Hematopoietic multipotent progenitor cell treated with erythropoietin and hydrocortisone succinate and interleukin-3 and kit ligand, for 8 days (in vitro differentiated cells): ENCODE measurements at places on chromosomes 2 and 18.

- no peak for DNase-seq
Measured at GRCh38 chr2:239274391-239275043, 126.3 kb downstream of the HDAC4 start.

DNA sequence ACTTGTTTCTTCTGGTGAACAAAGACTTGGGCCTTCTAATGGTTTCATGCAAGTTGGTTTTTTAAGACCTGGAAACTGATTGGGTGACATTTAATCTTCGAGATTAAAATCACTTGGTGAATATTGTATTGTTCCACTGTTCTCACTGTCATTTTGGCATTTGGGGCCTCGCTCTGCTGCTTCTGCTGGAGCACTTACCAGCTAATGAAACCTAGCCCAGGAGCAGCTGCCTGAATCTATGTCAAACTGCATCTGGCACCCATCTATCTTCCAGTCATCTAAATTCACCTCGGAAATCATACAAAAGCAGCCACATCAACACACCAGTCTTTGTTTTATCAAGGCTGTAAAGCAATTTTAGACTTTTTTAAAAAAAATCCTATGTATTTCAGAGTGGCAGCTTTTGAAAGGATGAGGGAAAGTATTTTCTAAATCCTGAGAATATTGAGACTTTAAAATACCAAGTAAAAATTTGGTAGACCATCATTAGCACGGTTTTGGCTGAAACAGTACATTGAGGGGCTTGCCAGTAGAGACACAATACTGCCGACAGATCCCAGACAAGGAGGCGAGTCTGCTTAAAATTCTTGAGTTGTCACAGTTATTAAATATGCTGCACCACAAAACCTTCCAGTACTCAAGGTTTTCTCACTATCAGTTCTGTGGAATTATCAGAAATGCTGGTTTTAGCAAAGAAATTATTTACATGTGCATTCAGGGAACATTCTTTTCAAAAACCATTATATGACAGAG is 26.1 kb upstream of the SERTAD2 start:
- DNase-seq = no peak

- DNase-seq = no peak
Measured at GRCh38 chr2:209600341-209601171, 171.1 kb upstream of the UNC80 start.

DNA sequence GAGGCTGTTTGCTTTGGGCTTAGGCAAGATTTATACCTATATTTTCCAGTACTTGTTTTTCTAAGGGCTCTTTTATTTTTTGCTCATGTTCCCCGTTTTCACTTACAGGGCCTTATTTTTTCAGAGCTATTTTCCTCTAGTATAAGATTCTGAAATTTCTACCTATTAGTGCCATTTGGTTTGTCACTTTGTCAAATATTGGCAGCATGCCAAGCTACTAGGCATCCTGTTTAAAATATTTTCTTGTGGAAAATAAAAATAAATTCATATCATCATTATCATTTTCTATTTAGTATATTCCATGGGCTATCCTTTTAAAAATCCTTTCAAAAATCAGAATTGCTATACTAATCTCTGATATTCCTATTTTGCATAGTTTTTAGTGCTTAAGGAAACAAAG is 64.8 kb upstream of the CHST9 start:
- DNase-seq = no peak

- DNase-seq = no peak
Measured at GRCh38 chr2:182069908-182070307, 84.3 kb downstream of the PPP1R1C start.

DNA sequence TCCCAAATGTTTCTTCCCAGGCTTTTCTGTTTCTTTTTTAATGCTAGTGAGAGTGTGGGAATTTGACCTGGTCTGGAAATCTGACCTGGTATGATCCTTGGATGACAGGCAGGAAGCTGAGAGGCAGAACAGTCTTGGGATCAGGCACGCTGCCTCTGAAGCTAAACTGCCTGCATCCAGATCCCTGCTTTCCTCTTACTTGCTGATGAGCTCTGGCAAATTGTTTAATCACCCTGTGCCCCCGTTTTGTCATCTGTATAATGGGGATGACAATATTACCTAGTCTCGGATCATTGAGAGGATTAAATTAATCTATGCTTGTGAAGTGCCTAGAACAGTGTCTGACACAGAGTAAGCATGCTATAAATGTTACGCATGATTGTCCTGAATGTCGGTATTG is 3.3 kb downstream of the KLHL23 start:
- no peak for DNase-seq

GRCh38 chr18:22783662-22784076 is 149.5 kb upstream of the RBBP8 start:
- no peak for DNase-seq

- no peak for DNase-seq
Measured at GRCh38 chr2:83191316-83191715, 1267.8 kb downstream of the SUCLG1 start.

DNA sequence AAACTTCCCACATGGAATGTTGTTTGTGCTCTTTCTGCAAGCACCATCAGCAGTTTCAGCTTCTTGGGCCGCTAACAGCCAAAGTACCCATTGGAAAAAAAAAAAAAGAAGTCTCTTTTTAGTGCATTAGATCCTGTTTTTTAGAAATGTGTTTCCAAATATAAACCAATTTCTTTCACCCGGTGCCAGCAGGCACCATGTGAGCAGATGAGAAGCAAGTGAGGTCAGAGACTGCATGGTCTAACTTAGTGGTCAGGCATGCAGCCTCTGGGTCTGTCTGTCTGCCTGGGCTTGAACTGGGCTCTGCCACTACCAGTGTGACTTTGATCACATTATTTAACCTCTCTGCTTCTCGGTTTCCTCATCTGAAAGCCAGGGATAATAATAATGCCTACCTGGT is 75.2 kb upstream of the NRP2 start:
- DNase-seq = no peak

DNA sequence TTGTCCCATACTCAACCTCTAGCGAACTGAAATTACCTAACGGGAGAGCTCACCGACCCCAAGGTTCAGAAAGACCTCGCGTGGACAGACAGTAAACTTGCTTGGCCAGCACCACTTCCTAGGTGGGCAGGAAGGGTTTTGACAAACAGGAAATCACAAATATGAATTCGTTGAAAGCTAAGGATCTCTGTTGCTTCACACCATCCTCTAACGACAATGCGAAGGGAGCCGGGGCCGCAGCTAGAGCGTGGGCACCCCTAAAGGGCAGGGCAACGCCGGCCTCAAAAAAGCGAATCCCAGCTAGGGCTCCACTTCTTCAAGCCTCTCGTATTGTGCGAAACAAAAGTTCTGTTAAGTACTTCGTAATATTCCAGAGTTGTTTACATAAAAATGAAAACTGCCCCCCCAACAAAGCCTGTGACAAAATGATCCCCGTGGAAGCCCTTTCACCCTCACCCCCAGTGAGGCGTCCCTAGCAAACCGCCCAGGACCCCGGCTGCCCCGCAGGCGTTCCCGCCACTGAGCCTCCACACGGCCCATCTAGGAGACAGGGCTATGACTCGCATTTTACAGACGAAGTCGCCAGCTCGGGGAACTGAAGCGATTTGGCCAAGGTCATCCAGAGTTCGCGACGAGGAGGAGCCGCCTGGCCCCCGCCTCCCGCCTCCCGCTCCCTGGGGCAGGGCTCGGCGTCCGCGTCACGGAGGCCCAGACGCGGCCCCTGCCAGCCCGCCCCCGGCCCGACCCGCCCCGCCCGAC is 548 bp downstream of the KANSL3 start:
- DNase-seq = peak; percentile 84

DNA sequence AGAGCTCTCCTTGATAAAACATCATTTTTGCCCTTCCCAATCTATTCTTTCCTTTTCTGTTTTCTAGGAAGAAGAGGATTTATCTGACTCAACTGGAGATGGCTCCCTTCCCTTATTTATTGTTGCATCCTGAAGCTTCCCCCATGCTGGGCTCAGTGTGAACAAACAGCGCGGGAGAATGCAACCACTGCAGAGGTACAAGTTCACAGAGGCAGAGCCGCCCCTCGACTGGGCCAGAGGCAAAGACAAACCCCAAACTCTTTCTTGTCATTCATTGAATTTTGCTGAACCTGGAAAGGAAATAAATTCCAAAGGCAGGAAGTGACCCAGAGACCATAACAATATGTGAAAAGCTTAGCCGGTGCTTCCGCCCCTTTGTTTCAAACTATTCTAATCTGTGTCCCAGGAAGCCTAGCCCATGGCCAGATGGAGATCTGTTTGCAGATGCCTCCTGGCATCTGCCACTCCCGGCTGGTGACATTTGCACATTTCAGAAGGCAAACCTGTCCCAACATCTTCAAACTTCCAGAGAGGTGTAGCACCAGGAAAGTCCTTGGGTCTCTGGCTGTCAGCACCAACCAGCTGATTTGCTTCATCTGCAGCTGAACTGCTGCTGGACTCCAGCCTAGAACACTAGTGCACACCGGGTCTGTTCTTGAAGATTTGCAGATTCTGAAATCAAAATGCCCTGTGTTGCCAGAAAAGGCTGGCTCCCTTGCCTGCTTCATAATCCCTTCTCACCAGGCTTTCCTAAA is 79.4 kb upstream of the MAP4K3 start:
- DNase-seq = no peak

GRCh38 chr18:3248658-3249359 is 1.2 kb downstream of the MYL12A start:
- peak; percentile 74 for DNase-seq

DNA sequence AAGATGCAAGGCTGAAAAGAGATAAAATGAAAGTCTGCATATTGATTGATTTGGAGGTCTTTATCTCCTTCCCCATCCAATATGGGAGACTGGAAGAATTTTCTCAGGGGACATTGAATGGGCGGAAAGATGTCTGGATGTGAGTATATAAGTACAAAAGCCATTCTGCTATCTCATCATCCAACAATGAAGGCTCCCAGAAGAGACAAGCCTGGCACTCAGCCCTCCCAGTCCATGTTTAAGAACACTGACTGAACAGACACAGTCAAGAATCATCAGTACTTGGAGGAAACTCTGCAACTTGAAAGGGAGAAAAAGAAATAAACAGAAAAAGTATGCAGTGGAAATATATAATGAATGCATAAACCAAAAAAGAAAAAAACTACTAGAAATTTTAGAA is 80.9 kb downstream of the PTRHD1 start:
- DNase-seq = no peak

GRCh38 chr2:158740127-158740526 is 55.0 kb upstream of the DAPL1 start:
- no peak for DNase-seq

- no peak for DNase-seq
Measured at GRCh38 chr2:59413751-59414570, 1139.5 kb downstream of the BCL11A start.

- DNase-seq = no peak
Measured at GRCh38 chr2:109372171-109372568, 241.6 kb downstream of the SEPTIN10 start.

- no peak for DNase-seq
Measured at GRCh38 chr2:109527846-109528705, 85.7 kb downstream of the SEPTIN10 start.

DNA sequence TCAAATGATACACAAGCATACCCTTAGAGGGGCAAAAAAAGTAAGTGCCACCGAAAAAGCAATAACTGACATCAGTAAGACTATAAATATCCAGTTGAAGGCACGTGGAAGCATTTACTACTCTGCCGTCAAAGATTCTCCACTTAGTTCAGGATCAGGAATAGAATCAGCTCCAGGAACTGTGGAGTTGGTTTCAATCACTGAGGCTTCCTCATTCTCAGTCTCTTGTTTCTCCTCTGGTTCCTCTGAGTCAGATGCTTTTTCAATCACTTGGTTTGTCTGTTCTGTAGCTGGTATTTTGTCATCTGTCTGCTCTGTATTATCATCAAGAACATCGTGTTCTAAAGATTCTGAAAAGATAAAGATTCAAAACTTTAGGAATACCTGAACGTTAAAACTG is 72.2 kb downstream of the LNPK start:
- no peak for DNase-seq

GRCh38 chr2:230793572-230794359 is 71.0 kb upstream of the ITM2C start:
- DNase-seq = peak; percentile 60

- DNase-seq = peak; percentile 96
Measured at GRCh38 chr2:216777637-216778273, 82.1 kb downstream of the TNP1 start.

GRCh38 chr2:232340171-232340935 is 38.2 kb upstream of the ALPP start:
- DNase-seq = no peak

DNA sequence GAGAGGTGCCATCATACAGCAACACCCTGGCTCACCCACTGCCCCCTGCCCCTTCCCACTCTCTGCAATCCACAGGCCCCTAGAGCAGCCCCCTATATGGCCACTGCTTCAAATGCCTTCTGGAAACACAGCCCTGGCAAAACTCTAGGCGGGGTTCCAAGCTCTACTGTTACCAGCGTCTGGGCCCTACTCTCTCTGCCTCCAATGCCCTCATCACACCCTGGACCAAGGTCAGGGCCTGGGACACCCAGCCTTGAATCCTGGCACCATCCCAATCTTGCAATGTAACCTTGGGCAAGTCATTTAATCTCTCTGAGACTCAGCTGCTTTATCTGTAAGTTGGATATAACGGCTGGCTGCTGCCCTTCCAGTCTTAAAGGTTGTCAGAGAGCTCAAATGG is 39.2 kb upstream of the LOXHD1 start:
- DNase-seq = no peak

GRCh38 chr18:51278045-51278649 is 80.7 kb upstream of the MEX3C start:
- peak; percentile 55 for DNase-seq

DNA sequence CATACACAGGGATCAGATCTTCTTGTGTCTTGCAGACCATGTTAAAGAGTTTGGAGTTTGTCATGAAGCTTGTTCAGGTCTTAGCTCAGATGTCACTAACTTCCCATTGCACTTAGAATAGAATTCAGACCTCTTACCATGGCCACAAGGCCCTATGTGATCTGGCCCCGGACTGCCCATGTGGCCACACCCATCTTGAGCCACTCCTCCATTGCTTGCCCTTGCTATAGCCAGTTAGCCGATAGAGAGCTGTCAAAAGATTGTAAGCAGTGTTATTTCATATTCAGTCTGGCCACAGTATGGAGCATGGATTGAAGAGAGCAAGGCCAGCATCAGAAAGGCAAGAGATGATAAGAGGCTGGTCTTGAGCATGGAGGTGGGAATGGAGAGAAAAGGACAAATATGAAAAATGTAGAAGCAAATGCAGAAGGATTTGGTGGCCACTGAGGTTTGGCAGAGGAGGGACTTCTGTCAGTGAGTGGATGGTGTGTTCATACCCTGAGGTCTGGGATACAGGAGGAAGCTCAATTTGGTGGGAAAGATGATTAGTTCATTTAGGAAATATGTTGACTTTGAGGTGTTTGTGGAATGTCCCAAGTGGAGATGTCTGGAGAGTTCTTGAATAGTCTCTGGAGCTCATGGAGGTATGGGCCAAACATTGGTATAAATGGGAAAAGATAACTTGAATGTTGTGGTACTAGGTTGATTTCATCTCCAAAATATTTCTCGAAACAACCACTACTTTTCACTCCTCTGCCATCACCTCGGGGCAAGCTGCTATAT is 10.6 kb downstream of the DGUOK start:
- DNase-seq = no peak

GRCh38 chr18:49008716-49009115 is 58.0 kb upstream of the SMAD7 start:
- no peak for DNase-seq

- no peak for DNase-seq
Measured at GRCh38 chr2:26470601-26471260, 7.2 kb downstream of the OTOF start.

- peak; percentile 74 for DNase-seq
Measured at GRCh38 chr18:76951456-76952247, 129.3 kb downstream of the ZNF236 start.

- DNase-seq = no peak
Measured at GRCh38 chr2:120577721-120578295, 157.9 kb upstream of the GLI2 start.
